Activated T-helper 9 cell treated with anti-CD3 and anti-CD28 coated beads, Interleukin-2, amount 50 U/mL, for 16 hours (primary cell): ENCODE measurements at places on chromosomes 12 and 14.

DNA sequence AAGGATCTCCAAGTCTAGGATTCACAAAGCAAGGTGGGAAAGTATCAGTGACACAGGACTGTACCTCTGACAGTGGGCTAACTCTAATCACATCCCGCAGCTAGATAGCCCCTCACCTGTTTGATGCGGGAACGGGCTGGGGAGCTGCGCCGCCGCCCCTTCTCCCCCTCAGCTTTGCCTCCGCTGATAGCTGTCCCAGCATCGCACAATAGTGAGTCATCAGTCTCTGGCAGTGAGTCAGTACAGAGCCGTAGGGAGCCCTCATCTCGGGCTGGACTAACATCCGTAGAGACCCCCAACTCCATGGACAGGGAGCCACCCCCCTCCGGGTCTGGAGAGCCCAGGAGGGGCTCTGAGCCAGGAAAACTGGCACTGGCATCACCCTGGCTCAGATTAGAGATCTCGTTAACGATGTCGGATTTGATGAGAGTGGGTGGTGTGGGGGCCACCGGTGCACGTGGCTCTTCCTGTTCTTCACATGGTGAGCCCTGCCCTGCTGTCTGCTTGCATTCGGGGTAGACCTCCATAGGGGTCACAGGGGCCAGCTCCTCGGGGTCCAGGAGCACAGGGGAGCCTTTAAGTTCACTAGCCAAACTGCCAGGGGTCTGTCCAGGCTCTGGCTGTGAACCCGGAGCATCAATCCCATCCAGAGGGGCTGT is 10.9 kb downstream of the KMT2D start:
- no peak for DNase-seq

DNA sequence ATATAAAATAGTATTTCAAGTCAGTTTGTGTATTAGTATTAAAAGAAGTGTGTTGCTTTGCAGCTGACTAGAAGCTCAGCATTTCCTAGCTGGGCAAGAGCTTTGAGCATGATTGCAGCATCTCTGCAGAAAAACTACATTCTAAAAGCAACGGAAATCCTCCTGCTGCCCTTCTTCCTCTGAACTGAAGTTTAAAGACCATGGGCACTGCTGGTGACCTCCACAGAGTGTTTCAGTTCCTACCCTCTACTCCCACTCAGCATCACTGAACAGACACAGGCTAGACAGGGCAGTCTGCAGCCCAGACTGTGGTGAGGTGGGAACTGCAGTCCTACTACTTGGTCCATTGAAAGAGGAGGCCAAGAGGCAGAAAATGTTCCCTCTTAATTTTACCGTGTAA is 59.0 kb downstream of the FAR2 start:
- no peak for DNase-seq

- DNase-seq: no peak
These were observed 65.9 kb upstream of the VASH1 start for GRCh38 chr14:76695263-76695920.

DNA sequence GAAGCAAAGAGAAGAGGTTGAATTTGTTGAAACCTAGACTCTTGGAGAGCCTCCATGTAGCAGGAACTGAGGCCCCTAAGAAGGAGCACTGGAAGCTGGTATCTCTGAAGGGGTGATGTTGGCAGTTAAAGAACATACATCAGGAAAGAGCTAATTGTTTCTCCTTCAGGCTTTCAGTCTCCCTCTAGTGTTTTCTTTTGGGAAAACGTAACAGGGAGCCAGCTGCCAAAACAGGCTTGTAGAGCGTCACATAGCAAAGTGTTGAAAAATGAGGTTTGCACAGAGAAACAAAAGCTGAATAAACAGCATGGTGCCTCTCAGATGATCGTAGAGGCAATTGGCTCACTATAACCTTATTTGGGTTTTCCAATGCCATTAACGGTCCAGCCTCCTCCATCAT is 46.9 kb upstream of the CAND1 start:
- DNase-seq: no peak

DNA sequence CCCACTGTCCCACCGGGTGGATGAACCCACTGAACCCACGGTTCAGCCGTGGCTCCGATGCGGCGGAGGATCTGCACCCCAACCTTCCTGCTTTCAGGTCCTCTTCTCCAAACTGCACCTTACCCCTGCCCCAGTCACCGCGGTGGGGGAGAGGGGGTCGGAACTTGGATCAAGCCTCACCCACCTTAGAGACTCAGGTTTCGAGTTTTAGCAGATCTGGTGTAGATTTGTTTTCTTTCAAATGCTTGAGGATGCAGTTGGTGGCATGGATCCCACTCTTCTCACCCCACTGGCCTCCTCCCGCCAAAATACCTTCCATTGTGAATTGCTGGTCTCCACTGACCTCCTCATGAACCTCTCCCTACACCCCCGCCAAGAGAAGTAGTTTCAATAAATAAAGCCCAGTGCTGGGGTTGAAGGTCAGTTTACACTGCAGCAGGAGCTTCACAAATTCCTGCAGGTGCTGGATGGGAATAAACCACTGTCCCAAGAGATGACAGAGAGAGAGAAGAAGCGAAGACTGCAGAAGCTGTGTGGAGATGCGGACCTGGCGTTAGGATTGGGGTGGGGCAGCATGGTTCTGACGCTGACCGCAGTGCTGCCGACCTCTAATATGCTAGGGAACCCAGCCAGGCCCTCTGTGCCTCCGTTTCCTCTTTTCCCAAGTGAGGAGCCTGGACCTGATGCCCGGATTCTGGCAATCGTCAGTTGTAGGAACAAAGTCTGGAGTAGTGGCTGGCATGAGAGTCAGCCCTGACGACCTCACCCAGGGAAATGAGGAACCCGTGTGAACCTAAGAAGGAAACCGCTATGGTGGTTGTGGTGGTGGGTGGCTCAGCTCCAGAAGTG is 7.4 kb downstream of the TTC6 start:
- no peak for DNase-seq

DNA sequence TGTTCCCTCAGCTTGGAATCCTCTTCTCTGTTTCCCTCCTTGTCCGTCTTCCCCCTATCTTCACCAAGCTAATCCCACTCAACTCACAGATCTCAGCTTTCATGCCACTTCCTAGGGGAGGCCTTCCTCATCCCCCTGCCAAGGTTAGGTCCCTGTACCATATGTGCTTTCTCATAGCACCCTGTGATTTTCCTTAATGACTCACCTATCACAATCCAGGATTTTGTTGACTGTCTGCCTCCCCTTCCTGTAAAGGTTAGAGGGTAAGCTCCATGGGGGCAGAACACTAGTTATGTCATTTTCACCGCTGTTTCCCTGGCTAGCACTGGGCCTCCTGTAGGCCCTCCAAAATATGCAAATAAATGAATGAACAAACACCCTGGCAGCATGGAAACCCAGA is 57.6 kb downstream of the CRADD start:
- DNase-seq: no peak

DNA sequence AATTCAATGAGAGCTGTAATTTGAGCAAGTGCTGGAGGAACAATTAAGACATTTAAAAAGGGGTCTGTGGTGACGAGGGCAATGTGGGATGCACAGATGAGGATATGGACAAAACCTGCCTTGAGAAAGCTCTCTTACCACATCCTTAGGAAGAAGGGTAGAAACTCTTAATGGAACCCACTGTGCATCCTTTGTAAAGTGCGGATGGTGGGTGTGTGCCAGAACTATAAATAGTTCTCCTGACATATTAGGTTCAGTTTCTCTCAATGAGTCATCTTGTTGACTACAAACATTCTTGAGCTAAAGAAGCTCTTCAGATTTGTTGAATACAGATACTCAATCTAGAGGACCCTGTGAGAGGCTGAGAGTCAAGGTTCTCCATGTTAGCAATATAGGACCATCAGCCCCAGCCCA is 106.1 kb upstream of the ANO4 start:
- no peak for DNase-seq

DNA sequence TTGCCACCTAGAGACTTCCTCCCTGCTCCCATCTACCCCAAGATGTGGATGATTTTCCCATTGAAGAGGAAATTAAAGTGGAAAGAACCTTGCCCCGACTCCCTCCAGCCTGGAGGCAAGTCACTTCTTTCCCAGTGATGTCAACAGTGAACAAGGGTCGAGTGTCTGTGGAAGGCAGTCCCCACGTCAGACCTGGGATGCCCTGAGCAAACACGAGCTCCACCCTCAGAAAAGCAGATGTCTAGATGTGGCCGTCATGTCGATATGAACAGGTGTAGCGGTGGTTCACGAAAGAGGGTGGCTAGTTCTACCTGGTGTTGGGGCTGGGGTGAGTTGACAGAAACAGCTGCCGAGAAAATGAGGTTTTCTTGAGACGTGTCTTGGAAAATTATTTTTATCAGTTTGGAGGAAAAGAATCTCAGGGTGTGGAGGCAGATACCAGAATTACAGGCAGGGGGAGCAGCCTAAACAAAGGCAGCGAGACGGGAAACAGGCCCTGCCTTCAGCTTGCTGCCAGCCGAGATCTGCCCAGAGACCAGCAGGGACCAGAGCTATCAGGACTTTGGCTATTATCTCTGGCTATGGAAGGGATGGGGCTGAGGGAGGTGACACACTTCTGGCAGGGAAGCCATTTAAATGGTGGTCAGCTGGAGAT is 25.9 kb downstream of the SYNDIG1L start:
- no peak for DNase-seq

DNA sequence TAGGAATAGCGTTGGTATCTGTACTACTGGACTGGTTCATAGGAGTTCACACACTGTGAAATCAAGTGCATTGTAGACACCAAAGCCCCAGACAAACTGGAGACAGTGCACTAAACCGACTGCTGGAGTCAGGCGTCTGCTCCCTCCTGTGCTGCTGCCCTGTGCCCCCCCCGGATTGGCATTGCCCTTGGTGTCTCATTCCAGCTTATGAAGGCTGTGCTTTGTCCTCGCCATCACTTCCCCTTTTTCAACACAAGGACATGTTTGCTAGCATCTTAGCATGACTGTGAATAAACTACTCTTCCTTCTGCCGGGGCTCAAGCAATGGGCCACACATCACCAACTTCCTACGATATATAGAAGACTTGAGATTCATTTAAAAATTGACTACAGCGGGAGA is 84.0 kb downstream of the TMCC3 start:
- no peak for DNase-seq

DNA sequence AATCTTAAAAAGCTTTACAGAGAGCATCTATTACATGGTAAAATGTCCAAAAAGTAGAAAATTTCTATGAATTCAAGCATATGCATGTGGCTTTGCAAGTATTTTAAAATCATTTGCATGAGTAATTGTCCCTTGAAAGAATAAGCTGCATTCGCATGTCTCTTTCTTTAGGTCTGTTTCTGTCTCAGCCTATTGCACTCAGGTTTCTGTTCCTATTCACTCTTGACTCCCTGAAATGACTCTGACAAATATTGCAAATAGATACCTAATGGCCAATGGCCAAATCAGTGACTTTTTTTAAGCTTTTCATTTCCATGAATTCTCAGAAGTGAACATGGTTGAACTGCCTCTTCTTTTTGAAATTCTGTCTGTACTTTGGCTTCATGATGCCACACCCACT is 6.4 kb upstream of the TTC8 start:
- no peak for DNase-seq

DNA sequence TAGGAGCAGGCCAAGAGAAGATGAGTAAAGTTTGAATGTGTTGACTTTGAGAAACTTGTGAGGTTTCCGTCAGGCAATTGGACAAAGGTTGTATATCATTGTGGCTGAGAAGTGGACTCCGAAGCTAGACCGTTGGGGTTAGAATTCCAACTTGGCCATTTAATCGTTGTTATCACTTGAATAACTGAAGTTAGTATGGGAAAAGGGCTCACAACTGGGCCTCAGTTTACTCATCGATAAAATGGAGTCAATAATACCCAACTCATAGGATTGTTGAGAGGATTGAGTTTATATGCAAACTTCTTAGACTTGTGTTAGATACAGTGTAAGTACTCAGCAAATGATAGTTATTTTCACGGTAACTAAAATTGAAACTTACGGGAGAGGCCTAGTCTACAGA is 846 bp downstream of the SLIRP start:
- no peak for DNase-seq

DNA sequence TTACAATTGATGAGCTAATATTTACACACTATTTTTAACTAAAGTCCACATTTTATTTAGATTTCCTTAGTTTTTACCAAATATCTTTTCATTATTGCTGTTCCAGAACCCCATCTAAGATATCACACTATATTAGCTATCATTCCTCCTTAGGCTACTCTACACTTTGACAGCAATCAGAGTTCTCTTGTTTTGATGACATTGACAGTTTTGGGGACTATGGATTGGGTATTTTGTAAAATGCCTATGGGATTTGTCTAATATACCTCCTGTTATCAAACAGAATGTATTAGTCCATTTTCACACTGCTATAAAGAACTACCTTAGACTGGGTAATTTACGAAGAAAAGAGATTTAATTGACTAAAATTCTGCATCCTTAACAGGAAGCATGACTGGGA is 489.1 kb downstream of the FOXG1 start:
- DNase-seq: no peak

- DNase-seq: no peak
These were observed 101.3 kb downstream of the FOXN3 start for GRCh38 chr14:89315493-89316470.

- no peak for DNase-seq
These were observed 25.1 kb downstream of the CCNK start for GRCh38 chr14:99506276-99506675.

- no peak for DNase-seq
These were observed 370.4 kb downstream of the NPAS3 start for GRCh38 chr14:33309106-33309505.
